Activated B cell treated with CpG ODN at 0.5 μM for 24 hours (primary cell): ENCODE measurements at places on chromosomes 1 and 21.
A peak's percentile ranks its signal among the peaks of the same experiment; 100 is the strongest.

- no peak for DNase-seq
Measured at GRCh38 chr1:31483012-31483946, 70.3 kb downstream of the SERINC2 start.

DNA sequence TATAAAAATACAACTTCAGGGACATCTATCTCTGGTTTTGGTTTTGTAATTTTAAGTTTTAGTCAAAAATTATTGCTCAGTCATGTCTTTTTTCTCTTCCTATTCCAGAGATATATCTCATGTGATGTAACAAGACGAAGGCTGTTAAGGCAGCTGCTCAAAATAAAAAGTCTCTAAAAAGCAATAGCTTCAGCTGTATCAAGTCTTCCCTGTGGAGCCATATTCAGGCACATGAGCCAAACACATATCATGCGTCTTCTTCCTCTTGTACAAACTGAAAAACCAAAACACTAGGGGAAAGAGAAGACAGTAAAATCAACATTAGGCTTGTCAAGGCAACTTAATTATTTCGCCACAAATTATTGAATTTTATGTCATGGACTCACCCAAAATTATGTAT lies 240.7 kb downstream of the NRIP1 start:
- DNase-seq: no peak

DNA sequence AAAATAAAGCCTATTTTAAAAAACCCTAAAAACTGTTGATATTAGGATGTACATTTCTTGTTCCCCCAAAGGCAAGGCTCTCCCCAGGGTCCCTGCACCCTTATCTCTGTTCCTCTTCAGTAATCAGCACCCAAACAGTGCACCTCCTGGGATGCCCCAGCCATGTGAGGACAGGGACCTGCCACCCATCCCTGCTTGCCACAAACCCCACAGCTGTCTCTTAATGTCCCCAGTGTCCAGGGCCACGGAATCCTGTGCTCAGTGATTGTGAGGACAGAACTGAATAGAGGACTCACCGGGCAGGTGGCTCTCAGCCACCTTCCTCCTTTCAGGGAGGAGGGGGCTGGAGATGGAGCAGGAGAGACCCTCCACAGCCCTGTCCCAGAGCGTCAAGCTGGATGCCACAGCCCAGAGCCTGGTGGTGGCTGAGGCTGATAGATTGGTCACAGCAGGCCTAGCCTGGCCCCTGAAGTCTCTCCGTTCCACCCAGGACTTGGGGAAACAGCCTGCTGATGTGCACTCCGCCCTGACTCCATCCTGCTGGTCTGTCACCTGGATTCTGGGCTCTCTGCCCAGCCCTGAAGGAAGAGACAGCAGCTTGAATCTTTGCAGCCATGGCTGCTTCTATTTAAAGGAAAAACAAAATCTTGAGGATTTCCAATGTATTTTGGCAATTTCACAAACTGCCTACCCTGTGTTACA lies 23.1 kb downstream of the RNF187 start:
- DNase-seq: no peak

- no peak for DNase-seq
Measured at GRCh38 chr1:29519108-29519787, 282.9 kb downstream of the PTPRU start.

- DNase-seq: no peak
Measured at GRCh38 chr21:25528515-25528914, 78.8 kb downstream of the MRPL39 start.

GRCh38 chr1:244461245-244462071 lies at the start of gene CATSPERE:
Gene CATSPERE, plus strand, starts transcription at chr1:244461273. Its CDS starts 157 bp downstream, at chr1:244461430.
- peak; percentile 79 for DNase-seq

DNA sequence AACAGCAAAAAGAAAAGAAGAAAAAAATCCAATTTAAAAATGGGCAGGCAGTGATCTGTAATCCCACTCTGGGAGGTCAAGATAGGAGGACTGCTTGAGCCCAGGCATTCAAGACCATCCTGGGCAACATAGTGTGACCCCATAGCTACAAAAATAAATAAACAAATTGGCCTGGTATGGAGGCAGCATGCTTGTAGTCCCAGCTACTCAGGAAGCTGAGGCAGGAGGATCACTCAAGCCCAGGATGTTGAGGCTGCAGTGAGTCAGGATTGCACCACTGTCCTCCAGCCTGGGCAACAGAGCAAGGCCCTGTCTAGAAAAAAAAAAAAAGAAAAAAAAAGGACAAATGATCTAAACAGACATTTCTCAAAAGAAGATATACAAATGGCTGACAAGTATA lies 99.6 kb downstream of the EIF4G3 start:
- DNase-seq: no peak

DNA sequence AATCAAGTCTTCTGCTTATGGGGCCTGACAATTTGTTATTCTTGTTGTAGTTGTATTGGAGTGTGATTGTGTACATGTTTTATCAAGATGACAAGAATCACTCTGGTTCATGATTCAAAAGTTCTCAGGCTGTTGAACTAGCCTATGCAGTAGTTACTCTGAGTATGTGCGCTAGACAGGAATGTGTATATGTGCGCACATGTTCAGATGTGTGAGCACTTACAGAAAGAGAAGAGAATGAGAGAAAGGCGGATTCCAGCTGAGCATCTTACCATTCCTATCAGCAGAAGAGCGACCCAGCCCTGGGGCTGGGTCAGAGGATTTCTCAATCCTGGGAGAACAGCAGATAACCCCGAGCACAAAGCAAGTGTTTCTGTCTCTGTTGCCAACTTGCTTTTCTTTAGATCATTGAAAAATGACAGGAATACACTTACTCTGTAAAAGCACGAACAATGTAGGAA lies 110.8 kb upstream of the HOOK1 start:
- DNase-seq: no peak

- no peak for DNase-seq
Measured at GRCh38 chr1:38651669-38652068, 207.9 kb downstream of the RRAGC start.

DNA sequence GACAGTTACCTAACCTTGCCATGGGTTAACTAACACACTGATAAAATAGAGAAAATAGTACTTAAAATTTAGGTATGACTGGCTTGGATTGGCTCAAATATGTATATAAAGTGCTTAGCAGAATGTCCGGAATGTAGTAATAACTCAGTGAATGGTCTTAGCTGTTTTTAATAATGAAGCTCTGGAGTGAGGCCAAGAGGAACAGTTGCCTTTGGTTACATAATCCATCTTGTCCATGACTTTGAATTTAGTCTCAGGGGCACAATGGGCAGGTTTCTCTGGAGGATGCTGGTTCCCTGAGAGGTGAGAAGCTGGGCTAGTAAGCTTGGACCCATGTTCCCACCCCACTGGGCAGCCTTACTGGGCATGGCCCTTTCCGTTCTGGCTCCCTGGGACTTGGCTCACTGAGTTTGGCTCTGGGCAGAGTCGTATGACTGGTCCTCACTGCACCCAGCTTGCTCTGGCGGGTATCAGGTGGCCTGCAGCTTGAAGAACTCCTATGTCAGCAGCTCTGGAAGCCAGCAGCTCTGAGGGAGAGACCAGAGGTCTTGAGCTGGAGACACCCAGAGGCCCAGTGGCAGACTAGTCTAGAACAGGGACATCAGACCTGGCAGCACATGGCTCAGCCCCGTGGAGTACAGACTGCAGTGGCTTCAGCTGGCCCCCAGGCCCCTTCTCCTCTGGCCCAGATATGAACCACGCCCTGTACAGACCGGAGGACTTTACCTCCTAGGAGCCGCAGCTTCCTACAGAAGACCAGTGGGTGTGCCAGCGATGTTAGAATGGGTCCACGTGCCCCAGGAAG lies 40.4 kb downstream of the TENT5C start:
- peak; percentile 5 for DNase-seq

- no peak for DNase-seq
Measured at GRCh38 chr1:67515324-67516080, 85.3 kb upstream of the SERBP1 start.
